ENCODE measurements at places on chromosomes 5 and 9. TPM values are rescaled to one million over a fixed set of nuclear protein-coding genes. Genes with fewer than 3 reads are reported as not detected.
A peak's percentile ranks its signal among the peaks of the same experiment; 100 is the strongest.

ANKRD34B gene
- not detected for total RNA-seq

CSNK1G3 gene
- total RNA-seq: 39.2 TPM

- no peaks in the 10 kb centered on the region for H3K36me3 ChIP-seq
- H3K4me3 ChIP-seq: no peak overlapping the region
- DNase-seq: no peak
- no peaks in the 10 kb centered on the region for H3K4me1 ChIP-seq
Measured at GRCh38 chr5:18197734-18198133, 563.5 kb downstream of the TAF11L14 start.

DNA sequence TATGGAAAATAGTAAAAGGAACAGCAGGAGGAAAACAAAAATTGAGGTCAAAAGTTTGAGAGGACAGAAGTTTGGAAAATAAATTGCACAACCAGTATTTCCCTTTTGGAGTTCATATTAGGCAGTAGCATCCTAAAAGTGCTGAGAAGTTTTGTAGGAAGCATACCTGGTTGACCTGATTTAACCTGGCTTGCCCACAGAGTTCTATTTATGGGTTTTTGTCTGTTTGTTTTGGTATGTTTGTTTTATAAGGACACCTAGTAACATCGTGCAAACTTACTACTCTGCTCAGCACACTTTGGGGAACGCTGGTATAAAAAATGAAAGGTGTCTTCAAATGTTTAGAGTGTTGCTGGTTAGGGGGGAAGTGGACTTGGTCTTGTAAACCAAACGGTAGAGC lies 15.1 kb downstream of the ADRB2 start:
- no peak for DNase-seq
- H3K36me3 ChIP-seq: no peaks in the 10 kb centered on the region
- no peak overlapping the region for H3K27ac ChIP-seq
- H3K27me3 ChIP-seq: peaks cover 2% of the 10 kb centered on the region
- H3K4me3 ChIP-seq: no peak overlapping the region

DNA sequence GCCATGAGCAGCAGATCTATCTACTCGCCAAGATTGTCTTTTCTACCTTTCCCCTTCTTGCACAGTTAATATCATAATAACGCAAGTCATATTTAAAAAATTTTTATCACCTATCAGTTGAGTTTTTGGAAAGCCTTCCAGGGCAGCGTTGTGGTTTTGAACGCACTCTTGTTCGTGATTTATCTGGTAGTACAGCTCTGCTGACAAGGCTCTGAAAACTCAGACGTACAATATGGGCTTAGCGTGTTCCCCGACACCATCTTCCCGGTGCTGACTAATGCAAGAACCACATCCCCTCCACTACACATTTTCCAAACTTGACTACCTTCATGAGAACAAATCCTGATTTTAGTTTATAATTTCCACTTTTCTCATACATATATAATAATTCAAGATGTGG lies 1.6 kb upstream of the NFIL3 start:
- peak overlapping the region; percentile 87 for H3K4me3 ChIP-seq
- H3K27ac ChIP-seq: peak overlapping the region; percentile 90
- peaks cover 7% of the 10 kb centered on the region for H3K27me3 ChIP-seq
- DNase-seq: peak; percentile 42
- peaks cover 25% of the 10 kb centered on the region for H3K36me3 ChIP-seq

GRCh38 chr5:156328161-156328560 lies 1.2 kb downstream of the SGCD start:
- no peak overlapping the region for H3K4me3 ChIP-seq
- H3K27me3 ChIP-seq: peaks cover 18% of the 10 kb centered on the region
- no peak overlapping the region for H3K27ac ChIP-seq
- H3K4me1 ChIP-seq: no peaks in the 10 kb centered on the region

DNA sequence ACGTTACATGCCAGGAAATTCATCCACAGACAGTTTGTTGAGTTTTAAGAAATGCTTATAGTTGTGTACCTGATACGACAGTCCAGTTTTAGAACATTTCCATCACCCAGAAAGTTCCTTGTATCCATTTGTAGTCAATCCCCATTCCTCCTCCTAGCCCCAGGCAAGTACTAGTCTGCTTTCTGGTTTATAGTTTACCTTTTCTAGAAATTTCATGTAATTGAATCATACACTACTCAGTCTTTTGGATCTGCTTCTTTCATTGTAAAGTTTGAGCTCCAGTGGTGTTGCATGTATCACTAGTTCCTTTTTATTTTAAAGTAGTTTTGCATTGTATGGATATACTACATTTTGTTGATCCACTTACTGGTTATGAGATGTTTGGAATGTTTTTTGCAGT lies 291.2 kb downstream of the AOPEP start:
- no peaks in the 10 kb centered on the region for H3K27me3 ChIP-seq
- H3K36me3 ChIP-seq: peaks cover 2% of the 10 kb centered on the region
- DNase-seq: no peak
- H3K27ac ChIP-seq: no peak overlapping the region
- no peak overlapping the region for H3K4me3 ChIP-seq
